ENCODE measurements at places on chromosomes 5 and 9. TPM values are rescaled to one million over a fixed set of nuclear protein-coding genes. Genes with fewer than 3 reads are reported as not detected.
A peak's percentile ranks its signal among the peaks of the same experiment; 100 is the strongest.

GRCh38 chr9:99906403-99907207 lies at the start of gene STX17:
STX17 (plus strand) TSS chr9:99906654; CDS start chr9:99915240, 8,586 bp downstream.
- peak; percentile 67 for DNase-seq

- no peak for DNase-seq
Measured at GRCh38 chr9:93612796-93613154, 36.4 kb downstream of the PHF2 start.

- DNase-seq: no peak
Measured at GRCh38 chr9:93900436-93900819, 54.7 kb downstream of the BARX1 start.

Gene CEL
- total RNA-seq: 0.30 TPM

Gene IL33
- total RNA-seq: 21.6 TPM

Gene IL13
- not detected for total RNA-seq

Gene STC2
- 0.79 TPM for total RNA-seq

Gene HAPLN1
- 5.0 TPM for total RNA-seq

Data from spinal cord (tissue), 10 donors.